ENCODE measurements at places on chromosomes 5 and 9. TPM values are rescaled to one million over a fixed set of nuclear protein-coding genes. Genes with fewer than 3 reads are reported as not detected.

The STING1 gene
- total RNA-seq: 47.8 TPM

The GPR151 gene
- not detected for total RNA-seq

The ANKRD34B gene
- total RNA-seq: not detected

The FGD3 gene
- not detected for total RNA-seq

The NDUFAF2 gene
- total RNA-seq: 27.7 TPM

The ENTREP1 gene
- 0.23 TPM for total RNA-seq

The PTCH1 gene
- total RNA-seq: 1.7 TPM

The NAA35 gene
- 11.1 TPM for total RNA-seq

The QRFP gene
- total RNA-seq: not detected

The HRH2 gene
- total RNA-seq: 0.53 TPM

The PNPLA7 gene
- 0.60 TPM for total RNA-seq

The SPATA31C1 gene
- total RNA-seq: not detected

The C9orf50 gene
- not detected for total RNA-seq

The PRDM9 gene
- total RNA-seq: not detected

The SPATA6L gene
- 0.23 TPM for total RNA-seq

The SPINK5 gene
- total RNA-seq: not detected

The PANK3 gene
- 31.6 TPM for total RNA-seq

The CCDC171 gene
- total RNA-seq: 1.7 TPM

The RUSC2 gene
- total RNA-seq: 9.1 TPM

The VCAN gene
- 735 TPM for total RNA-seq

The NDUFA8 gene
- 45.0 TPM for total RNA-seq

The GLIPR2 gene
- 105 TPM for total RNA-seq
